ENCODE measurements at places on chromosomes 5 and 9. TPM values are rescaled to one million over a fixed set of nuclear protein-coding genes. Genes with fewer than 3 reads are reported as not detected.

Gene C9orf153
- total RNA-seq: not detected

Gene SLC27A6
- total RNA-seq: 0.35 TPM

Gene ABO
- total RNA-seq: 0.42 TPM

Gene PLEKHG4B
- total RNA-seq: under 0.01 TPM

Gene HMGCS1
- 202 TPM for total RNA-seq

Gene FBP1
- 0.21 TPM for total RNA-seq

Gene DOK3
- 1.9 TPM for total RNA-seq

Gene TNFAIP8
- 31.9 TPM for total RNA-seq

Gene PPIC
- 27.9 TPM for total RNA-seq

Gene HMGCR
- total RNA-seq: 117 TPM

Gene PRR16
- 0.74 TPM for total RNA-seq

Gene GAS1
- 5.9 TPM for total RNA-seq

Gene SLC36A3
- total RNA-seq: not detected

Gene PCAT7
- total RNA-seq: not detected

Gene GABRA6
- total RNA-seq: not detected

Gene PCDHA11
- not detected for total RNA-seq

Gene MARCOL
- not detected for total RNA-seq

Gene CDH9
- not detected for total RNA-seq

Gene CDH18
- 0.23 TPM for total RNA-seq

Gene ADAMTS12
- total RNA-seq: 1.6 TPM

Gene TLE1
- total RNA-seq: 30.2 TPM
